Ovary (tissue), 10 donors: ENCODE measurements at places on chromosomes 2 and 18. TPM values are rescaled to one million over a fixed set of nuclear protein-coding genes. Genes with fewer than 3 reads are reported as not detected.

MAP3K19 gene
- 0.02 TPM for polyA plus RNA-seq

EMILIN1 gene
- 8.6 TPM for polyA plus RNA-seq

DNA sequence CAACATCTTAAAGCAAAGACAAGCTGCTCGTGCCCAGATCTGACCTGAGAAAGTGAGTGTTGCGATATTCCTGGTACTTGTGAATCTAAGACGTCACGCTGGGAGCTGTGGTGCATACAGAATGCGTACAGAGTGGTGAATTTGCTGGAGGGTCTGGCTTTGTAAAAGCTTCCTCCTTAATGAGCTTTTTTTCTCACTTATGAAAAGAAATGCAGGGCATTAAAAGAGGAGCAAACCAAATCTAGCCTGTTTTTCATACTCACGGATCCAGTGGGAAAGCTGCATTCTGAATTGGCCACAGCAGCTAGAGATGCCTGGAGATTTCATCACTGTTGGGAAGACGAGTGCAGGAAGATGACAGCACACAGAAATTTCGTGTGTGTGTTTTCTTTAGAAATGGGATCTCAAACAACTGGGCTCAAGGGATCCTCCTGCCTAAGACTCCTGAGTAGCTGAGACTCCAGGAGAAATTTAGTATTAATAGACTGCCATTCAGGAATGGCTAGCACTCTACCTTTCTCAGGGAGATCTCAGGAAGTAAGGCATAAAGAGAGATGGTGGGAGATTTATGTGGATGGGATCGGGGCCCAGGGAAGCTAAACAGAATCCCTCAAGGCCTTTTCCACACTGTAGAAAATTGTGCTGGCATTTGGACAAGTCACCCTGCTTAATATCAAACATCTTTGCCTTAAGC lies 181.3 kb downstream of the ALPK2 start:
- H3K27me3 ChIP-seq: no peaks in the 10 kb centered on the region
- no peaks in the 10 kb centered on the region for H3K36me3 ChIP-seq
- no peak overlapping the region for H3K27ac ChIP-seq
- H3K4me1 ChIP-seq: peaks cover 4% of the 10 kb centered on the region
- no peak overlapping the region for H3K4me3 ChIP-seq

GPR155 gene
- polyA plus RNA-seq: 1.9 TPM

GRCh38 chr18:63787673-63788072 lies 12.5 kb downstream of the SERPINB7 start:
- no peak overlapping the region for H3K4me3 ChIP-seq
- no peaks in the 10 kb centered on the region for H3K4me1 ChIP-seq
- DNase-seq: no peak
- H3K36me3 ChIP-seq: no peaks in the 10 kb centered on the region
- no peak overlapping the region for H3K27ac ChIP-seq
